ENCODE measurements at places on chromosomes 6 and 20.
A peak's percentile ranks its signal among the peaks of the same experiment; 100 is the strongest.

DNA sequence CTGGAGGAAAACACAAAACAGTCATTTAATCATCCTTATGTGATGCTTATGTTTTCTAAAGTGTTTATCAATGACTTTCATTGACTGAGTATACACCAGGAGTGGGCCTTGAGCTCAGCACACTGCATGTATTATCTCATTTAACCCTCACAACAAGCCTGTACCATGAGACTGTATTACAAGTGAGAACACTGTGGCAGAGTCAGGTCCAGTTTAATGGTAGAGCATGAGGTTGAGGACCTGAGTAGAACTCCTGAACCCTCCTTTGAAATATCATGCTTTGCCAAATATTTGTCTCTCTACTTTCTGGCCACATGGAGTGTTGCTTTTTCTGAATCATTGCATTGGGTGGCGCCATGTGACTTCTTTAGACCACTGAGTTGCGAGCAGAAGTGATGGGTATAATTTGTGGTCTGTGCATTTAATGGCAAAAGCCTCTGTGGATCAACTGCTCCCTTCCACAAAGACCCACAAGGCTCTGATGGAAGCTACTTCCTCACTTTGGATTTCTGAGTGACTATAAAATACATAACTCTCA lies 65.0 kb upstream of the SIRPG start:
- no peak for DNase-seq

DNA sequence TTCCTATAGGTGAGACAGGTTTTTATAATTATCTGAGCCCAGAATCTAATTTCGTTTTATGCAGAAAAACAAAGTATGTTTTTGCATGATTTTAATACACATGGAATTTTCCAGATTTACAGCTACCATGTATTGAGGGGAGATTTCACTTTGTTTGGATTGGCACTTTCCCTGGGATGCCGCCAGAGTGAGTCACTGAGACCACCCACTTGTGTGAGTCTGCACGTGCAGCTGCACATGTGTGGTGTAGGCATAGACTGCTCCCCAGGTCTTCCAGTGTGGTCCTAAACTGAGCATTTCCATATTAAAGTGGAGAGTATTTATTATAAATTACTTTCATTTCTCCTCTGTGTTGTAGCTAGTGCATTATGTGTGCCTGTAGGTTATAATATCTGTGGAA lies 186.8 kb downstream of the UBE3D start:
- DNase-seq: no peak

- DNase-seq: no peak
Measured at GRCh38 chr20:64149141-64149540, 15.1 kb upstream of the MYT1 start.

DNA sequence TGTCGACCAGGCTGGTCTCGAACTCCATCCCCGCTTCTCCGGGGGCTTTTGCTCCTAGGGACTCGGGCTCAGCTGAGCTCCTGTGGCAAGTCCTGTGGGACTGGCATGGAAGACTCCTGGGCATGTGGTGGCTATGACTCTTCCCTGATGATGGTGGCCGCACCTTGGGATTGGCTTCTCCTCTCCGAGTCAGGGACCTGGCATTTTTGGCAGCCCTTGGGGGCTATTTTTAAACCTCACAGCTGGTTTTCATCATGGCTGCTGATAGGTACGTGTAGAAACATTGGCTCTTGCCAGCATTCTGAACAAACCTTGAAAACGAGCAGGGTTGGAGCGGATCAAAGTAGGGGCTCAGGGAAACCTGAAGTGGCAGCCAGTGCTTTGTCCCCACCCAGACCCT lies 54.1 kb downstream of the RBM38 start:
- no peak for DNase-seq

DNA sequence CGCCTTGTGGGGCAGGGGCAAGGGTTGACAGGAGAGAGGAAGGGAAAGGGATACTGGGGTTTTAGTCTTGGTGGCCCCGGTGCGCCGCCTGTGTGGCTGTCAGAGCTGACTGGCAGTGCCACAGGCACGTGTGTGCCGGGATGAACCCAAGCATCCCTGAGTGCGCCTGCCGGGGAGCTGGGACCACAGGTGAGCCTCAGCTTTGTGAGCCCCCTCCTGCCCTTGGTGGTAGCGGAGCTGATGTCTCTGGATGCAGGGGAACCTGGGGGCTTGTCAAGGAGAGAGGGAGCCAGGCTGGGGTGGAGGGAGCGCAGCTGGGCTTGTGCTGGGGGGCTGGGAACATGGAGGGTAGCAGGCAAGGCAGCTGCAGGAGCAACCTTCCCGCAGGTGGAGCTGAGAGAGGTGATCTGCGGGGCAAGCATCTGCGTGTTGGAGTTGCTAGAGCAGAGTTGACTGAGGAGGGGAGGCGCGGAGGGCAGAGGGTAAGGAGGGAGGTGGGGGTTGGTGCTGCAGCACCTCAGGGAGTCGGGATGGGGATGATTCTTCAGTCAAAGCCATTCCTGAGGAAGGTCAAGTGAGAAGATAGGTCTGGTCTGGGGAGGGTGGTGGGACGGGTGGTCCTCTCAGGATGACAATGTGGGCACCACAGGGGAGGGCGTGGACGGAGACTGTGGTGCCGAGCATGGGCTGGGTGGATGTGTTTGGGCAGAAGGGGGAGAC lies 28.1 kb downstream of the PYGB start:
- DNase-seq: no peak

- no peak for DNase-seq
Measured at GRCh38 chr20:23654717-23655116, 17.0 kb upstream of the CST3 start.

- no peak for DNase-seq
Measured at GRCh38 chr6:98678481-98678880, 155.9 kb upstream of the POU3F2 start.

GRCh38 chr20:57408131-57408530 lies 16.9 kb downstream of the RBM38 start:
- no peak for DNase-seq

- no peak for DNase-seq
Measured at GRCh38 chr6:161233986-161234661, 39.7 kb downstream of the AGPAT4 start.

GRCh38 chr6:41954668-41955067 lies 13.1 kb upstream of the CCND3 start:
- DNase-seq: no peak

- no peak for DNase-seq
Measured at GRCh38 chr6:2439632-2440031, 194.2 kb upstream of the GMDS start.

- DNase-seq: no peak
Measured at GRCh38 chr6:155528982-155529453, 73.4 kb upstream of the NOX3 start.

- DNase-seq: no peak
Measured at GRCh38 chr20:24303393-24304170, 165.8 kb upstream of the SYNDIG1 start.

DNA sequence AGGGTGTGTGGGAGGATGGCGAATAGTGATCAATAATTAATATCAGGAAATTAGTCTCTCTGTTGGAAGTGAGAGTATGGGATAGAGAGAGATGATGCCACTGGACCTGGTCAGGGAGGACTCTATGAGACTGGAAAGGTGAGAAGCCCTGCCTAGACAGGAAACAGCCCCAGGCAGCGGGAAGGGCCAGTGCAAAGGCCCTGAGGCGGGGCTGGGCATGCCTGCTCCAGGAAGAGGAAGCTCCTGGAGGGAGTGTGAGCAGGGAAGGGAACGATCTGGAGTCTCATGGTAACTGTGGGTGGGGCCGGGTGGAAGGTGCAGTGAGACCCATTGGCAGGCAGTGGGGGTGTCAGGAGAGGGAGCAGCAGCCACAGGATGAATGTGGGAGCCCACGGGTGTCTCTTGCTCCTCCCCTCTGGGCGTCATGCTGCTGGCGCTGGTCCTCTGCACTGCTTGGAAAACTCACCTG lies 1.8 kb upstream of the CST3 start:
- no peak for DNase-seq

- no peak for DNase-seq
Measured at GRCh38 chr6:88262332-88262731, 96.2 kb upstream of the CNR1 start.

GRCh38 chr6:108662702-108663101 lies 102.0 kb downstream of the FOXO3 start:
- DNase-seq: no peak

DNA sequence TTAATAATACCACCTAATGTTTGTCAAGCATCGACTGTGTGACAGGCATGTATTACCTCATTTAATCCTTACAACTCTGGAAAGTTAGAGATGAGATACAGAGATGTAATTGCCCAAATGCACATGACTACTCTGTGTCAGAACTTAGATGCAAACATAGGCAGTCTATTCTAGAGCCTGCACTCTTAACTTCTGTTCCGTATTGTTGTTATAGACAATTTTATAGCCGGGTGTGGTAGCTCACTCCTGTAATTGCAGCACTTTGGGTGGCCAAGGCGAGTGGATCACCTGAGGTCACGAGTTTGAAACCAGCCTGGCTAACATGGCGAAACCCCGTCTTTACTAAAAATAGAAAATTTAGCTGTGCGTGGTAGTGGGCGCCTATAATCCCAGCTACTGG lies 15.0 kb downstream of the IFT52 start:
- DNase-seq: no peak

- DNase-seq: no peak
Measured at GRCh38 chr6:157060440-157060952, 262.8 kb downstream of the TMEM242 start.

GRCh38 chr6:157615420-157615769 lies 207.7 kb upstream of the SNX9 start:
- DNase-seq: no peak

DNA sequence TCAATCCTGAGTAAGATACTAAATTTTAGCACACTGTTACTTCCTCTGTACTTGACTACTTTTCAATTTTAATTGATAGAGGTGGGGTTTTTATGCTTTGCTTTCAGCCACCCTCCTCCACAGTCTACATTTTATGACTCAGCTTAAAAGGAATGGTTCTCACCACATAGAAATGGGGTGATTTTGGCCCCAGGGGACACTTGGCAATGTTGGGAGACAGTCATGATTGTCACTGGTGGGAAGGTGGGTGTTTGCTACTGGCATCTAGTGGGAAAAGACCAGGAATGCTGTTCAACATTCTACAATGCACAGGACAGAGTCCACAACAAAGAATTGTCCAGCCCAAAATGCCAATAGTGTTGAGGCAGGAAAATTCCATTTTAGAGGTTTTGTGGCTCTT lies 71.3 kb downstream of the PCSK2 start:
- no peak for DNase-seq

DNA sequence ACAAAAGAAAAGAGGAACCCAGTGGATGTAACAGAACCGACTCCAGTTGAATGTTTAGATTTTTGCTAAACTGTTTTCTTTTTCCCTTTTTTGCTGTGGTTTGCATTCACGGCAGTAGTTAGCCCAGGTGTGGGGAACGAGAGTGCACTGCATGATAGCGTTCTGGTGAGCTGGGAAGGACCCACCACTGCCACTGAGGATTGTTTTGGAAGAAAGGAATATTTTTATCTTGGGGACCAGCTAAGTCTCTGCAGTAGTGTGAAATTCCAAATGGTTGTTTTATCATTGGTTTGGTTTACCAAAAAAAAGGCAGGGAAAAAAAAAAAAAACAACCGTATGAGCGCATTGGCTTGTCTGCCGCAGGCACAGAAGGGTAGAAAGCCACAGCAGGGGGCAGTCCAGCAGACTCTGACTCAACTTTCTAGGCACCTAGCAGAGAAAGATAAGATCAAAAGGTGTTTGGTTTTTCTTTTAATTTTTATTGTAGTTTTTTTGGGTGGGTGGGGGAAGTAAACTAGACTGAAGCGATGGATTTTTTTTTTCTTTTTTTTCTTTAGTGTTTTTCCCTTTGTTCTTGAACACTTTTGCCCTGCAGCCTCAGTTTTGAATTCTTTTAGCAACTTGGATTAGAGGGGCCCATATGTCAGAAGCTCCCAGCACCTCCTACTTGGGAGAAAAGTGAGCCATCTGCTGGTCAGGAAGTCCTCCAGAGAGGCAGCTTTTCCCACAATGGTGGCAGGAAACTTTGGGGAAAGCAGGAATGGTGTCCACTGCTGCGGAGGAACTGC lies 13.5 kb upstream of the RAB5IF start:
- peak; percentile 57 for DNase-seq

GRCh38 chr20:22584522-22584921 lies at the start of gene FOXA2:
Gene FOXA2, minus strand, starts transcription at chr20:22584572. Its CDS starts 294 bp downstream, at chr20:22584278.
- DNase-seq: no peak

GRCh38 chr6:96542702-96543101 lies 20.2 kb upstream of the FHL5 start:
- no peak for DNase-seq

GRCh38 chr6:170524172-170524502 lies 29.0 kb downstream of the PSMB1 start:
- DNase-seq: no peak

GRCh38 chr20:36847009-36847709 lies 28.8 kb upstream of the TLDC2 start:
- DNase-seq: no peak

- DNase-seq: peak; percentile 50
Measured at GRCh38 chr6:79671600-79672266, 40.6 kb downstream of the SH3BGRL2 start.

GRCh38 chr20:43323592-43323991 lies 133.9 kb upstream of the PTPRT start:
- DNase-seq: no peak

DNA sequence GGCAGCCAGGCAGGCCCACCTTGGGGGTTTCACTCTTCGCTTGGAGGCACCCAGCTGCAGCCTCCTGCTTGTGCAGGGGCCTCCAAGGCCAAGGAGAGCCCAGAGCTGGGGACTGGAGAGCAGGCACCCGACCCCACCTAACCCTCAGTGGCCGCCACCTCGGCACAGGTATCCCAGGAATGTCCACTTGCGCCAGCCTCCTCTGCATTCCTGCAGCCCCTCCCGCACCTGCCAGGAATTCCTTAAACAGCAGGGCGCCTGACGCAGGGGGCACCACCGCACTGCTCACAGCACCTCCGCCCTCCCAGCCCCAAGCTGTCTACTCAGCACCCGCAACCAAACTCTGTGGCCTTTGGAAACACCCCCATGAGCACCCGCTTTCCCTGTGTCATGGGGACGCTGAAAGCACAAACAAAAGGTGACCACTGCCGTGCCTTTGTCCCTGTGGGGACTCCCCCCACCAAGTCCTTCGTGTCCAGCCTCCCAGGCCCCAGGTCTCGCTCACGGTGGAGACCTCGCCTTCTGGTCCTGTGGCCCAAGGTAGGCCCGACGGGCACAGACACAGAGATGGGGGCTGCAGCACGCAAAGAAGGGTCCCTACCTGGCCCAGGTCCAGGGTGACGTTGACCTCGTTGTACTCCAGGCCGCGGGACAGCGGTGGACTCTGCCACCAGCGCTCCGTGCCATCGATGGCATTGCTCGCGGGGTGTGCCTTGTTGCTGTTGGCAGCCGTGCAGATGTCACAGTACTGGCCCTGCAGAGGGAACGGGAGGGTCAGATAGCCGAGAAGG lies 5.1 kb downstream of the LAMA5 start:
- no peak for DNase-seq

DNA sequence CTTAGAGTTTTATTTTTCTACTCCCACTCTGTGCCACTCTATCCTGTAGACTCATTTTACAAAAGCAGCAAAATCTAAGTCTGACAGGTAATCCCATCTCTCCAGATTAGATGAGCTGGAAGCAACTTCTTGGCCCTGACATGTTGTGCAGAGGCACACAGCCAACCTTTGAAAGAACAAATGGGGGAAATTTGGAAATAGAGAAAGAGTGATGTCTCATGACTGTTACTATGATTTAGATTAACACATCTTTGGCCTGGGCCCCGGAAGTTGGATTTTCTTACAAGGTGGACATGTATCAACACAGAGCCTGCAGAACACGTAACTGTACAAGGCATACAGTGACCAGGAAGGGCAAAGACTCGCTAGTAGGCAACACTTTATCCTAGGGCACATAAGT lies 227.7 kb downstream of the MYLK4 start:
- no peak for DNase-seq
